ENCODE measurements at places on chromosomes 1 and 21.
A peak's percentile ranks its signal among the peaks of the same experiment; 100 is the strongest.

GRCh38 chr1:20633190-20634064 lies at the start of gene PINK1:
PINK1 (plus strand) TSS chr1:20633458; CDS start chr1:20633549, 91 bp downstream.
- DNase-seq = peak; percentile 85

DNA sequence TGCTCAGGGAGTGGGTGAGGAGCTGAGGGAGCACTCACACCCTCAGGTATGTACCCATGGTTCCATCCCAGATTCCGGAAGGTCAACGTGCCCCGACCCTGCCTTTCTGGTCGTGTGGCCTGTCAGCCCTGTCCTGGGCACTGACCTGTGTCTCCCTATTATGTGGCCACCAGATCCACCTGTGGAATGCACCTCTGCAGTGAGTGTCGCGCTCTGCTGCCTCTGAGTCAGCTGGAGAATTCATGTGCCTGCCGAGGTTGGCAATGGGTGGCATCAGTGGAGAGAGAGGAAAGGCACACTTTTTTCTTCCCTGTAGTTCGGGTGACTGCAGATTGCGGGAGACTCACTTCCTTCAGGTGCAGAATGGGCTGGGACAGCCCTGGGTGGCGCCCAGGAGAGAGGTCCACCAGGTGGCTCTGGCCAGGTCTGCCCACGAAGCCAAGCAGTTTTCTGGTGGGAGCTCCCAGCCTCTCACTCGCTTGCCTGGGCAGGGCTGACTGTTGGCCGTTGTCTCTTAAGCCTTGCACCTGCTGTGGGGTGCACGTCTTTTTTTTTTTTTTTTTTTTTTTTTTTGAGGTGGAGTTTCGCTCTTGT lies 176.1 kb upstream of the TMEM51 start:
- no peak for DNase-seq

GRCh38 chr1:29808141-29808995 lies 572.0 kb downstream of the PTPRU start:
- DNase-seq = no peak

DNA sequence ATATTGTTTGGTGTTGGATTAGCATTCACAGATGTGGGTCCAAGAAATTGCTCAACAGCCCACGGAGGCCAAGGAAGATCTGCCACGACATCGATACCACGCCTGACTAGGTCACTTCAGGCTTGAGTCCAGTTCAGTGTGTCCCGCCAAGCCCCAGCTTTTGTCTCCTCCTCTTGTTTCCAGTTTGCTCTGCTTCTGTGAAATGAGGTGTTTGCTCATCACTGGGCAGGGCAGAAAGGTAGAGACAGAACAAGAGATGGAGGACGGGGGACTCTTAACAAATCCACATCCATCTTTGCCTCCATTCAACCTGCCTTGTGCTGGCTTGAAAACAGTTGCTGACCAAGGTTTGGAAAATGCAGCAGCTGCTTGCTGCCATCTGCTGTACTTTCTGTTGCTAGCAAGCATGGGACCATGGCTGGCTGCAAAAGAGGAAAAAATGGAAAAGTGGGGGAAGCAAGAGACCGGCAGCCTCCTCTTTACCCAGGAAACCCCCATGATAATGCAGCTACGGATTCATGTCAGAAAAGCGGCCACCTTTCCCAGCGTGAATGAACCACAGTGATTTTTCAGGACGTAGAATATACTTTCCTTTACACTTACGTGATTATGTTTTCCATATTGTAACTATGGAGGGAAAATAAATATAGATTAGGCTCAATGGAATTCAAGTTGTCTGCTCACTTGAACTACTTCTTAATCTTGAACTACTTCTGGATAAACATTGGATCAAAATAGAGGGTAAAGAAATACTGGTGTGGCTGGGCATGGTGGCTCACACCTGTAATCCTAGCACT lies 80.2 kb upstream of the GREM2 start:
- DNase-seq = peak; percentile 85

DNA sequence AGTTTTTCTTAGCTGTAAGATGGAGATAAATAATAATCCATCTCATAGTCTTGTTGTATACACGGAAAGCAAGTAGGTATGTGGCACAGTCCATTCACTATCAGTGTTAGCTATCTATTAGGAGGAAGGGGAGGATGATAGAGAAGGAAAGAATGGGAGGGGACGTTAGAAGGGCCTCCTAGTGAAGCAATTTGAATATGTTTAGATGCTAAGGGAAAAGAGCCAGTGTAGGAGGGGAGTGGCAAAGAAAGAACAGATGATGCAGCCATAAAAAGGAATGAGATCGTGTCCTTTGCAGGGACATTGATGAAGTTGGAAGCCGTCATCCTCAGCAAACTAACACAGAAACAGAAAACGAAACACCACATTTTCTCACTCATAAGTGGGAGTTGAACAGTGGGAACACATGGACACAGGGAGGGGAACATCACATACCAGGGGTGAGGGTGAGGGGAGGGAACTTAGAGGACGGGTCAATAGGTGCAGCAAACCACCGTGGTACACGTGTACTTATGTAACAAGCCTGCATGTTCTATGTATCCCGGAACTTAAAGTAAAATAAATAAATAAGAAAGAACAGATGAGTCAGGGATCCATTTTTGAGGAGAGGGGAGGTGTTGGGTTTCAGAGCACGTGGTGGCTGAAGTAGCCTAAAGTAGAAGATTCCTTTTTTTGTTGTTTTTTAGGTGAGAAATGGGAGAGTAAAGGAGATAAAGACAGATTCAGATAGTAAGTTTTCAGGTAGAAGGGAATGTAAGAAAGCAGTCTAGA lies 124.1 kb downstream of the POU2F1 start:
- no peak for DNase-seq

- no peak for DNase-seq
These were observed 78.6 kb downstream of the SYT6 start for GRCh38 chr1:114075105-114075504.

GRCh38 chr1:97640677-97641076 lies 280.2 kb downstream of the DPYD start:
- DNase-seq = peak; percentile 18

- DNase-seq = no peak
These were observed 311.6 kb downstream of the S1PR1 start for GRCh38 chr1:101548376-101548775.

GRCh38 chr1:109946511-109946910 lies 35.9 kb downstream of the CSF1 start:
- no peak for DNase-seq

GRCh38 chr1:101285922-101286570 lies 49.2 kb downstream of the S1PR1 start:
- peak; percentile 58 for DNase-seq

- no peak for DNase-seq
These were observed 2.1 kb upstream of the OBSCN start for GRCh38 chr1:228205526-228206436.

GRCh38 chr1:229553621-229554130 lies 4.8 kb downstream of the ABCB10 start:
- DNase-seq = peak; percentile 33

DNA sequence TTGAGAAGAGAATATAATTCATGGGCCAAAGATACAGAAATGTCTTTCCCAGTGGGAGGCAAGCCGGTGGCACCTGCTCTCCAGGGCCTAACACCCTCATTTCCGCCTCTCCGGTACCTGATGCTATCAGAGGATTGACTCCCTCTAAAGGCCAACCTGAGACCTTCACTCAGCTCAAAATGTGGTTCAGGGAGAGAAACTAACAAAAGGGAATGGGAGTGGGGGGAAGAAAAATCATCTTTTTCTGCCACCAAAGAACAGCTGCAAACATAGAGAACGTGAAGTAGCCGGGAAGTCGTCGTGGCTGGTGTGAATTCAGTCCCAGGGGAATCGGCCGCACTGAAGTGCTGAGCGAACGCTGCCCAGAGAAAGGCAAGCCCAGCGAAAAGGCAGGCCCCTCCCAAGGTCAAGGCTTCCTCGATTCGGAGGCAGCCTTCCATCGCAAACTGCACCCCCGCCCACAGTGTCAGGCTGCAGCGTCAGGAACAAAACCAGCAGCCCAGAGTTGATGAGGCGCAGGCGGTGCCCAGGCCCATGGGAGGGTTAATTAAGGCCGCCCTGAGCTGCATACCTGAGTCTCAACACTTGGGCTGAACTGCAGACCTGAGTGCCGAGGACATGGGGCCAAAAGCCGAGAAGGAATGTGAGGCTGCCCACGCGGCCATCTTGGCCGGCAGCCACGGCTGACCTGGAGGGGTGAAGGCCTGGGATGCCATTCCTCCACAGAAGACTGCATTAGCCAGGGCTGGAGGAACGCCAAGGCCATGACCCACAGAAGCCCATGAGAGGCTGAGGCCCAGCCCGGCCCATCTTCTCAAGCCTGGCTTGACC lies 160.2 kb downstream of the PSMG1 start:
- DNase-seq = peak; percentile 21

- DNase-seq = no peak
These were observed 7.2 kb upstream of the TNFRSF25 start for GRCh38 chr1:6473156-6473555.

GRCh38 chr1:104868794-104869193 lies 1119.1 kb downstream of the AMY1C start:
- DNase-seq = no peak

DNA sequence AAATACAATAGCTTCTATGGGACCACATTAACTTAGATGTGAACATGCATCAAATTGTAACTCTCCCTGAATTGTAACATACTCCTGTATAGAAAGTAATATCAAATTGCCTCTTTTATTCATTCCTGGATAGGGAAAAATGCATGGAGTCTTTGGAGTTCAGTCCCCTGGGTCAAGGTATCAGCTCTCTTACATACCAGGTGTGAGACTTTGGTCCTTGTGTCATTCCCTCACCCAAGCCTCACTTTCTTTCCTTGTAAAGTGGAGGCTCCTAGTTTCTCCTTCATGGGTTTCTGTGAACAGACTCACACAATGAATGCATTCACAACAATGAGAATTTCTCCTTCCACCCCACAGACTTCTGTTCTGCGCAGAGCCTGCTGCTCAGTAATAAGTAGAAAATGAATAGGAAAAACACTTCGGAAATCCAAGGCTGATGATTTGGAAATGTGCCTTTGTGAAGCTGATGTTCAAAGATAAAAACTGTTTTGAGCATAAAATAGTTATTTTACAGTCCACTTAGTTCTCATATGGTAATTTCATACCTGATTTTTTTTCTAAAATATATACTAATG lies 185.3 kb downstream of the AK5 start:
- no peak for DNase-seq

- no peak for DNase-seq
These were observed 66.6 kb upstream of the POU3F1 start for GRCh38 chr1:38113159-38113666.

GRCh38 chr1:63575340-63575826 lies 17.8 kb upstream of the PGM1 start:
- DNase-seq = peak; percentile 41
